ENCODE measurements at places on chromosomes 5 and 9. TPM values are rescaled to one million over a fixed set of nuclear protein-coding genes. Genes with fewer than 3 reads are reported as not detected.

The PCDHA4 gene
- total RNA-seq = not detected

- H3K36me3 ChIP-seq = no peaks in the 10 kb centered on the region
- H3K4me1 ChIP-seq = no peaks in the 10 kb centered on the region
- H3K4me3 ChIP-seq = no peak overlapping the region
- no peaks in the 10 kb centered on the region for H3K27me3 ChIP-seq
- DNase-seq = no peak
These were observed 191.1 kb downstream of the BNC2 start for GRCh38 chr9:16679327-16679821.

DNA sequence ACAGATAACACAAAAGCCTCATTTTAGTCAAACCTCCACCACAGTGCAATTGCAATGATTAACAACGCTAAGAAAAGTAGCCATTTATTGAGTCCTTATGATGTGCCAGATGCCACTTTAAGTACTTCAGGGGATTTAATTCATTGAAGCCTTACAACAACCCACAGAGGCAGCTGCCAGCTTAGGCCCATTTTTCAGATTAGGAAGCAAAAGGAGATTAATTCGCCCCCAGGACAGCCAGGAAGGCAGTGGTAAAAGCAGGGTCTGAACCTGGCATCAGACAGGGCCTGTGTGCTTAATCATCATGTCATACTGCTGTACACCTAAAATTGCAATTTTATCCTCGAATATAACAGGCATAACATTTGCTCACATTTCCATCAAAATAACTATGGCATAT, 23.9 kb downstream of the MED27 start:
- no peak overlapping the region for H3K4me3 ChIP-seq
- no peaks in the 10 kb centered on the region for H3K4me1 ChIP-seq
- H3K36me3 ChIP-seq = peaks cover 4% of the 10 kb centered on the region
- no peak for DNase-seq

- no peak overlapping the region for H3K27ac ChIP-seq
- DNase-seq = no peak
- H3K4me1 ChIP-seq = no peaks in the 10 kb centered on the region
These were observed 904.2 kb upstream of the EDIL3 start for GRCh38 chr5:85288914-85289313.

The TRIM32 gene
- total RNA-seq = 16.0 TPM

The DMRTA1 gene
- total RNA-seq = 0.44 TPM

- no peaks in the 10 kb centered on the region for H3K27me3 ChIP-seq
- H3K36me3 ChIP-seq = no peaks in the 10 kb centered on the region
- H3K27ac ChIP-seq = no peak overlapping the region
- DNase-seq = no peak
- no peak overlapping the region for H3K4me3 ChIP-seq
These were observed 384.5 kb upstream of the CDH6 start for GRCh38 chr5:30808996-30809395.

GRCh38 chr9:116471944-116472506, 215.1 kb upstream of the TRIM32 start:
- no peak for DNase-seq
- H3K36me3 ChIP-seq = no peaks in the 10 kb centered on the region
- peaks cover 25% of the 10 kb centered on the region for H3K4me1 ChIP-seq
- H3K27me3 ChIP-seq = no peaks in the 10 kb centered on the region
- H3K4me3 ChIP-seq = no peak overlapping the region
- H3K27ac ChIP-seq = peak overlapping the region; percentile 68

DNA sequence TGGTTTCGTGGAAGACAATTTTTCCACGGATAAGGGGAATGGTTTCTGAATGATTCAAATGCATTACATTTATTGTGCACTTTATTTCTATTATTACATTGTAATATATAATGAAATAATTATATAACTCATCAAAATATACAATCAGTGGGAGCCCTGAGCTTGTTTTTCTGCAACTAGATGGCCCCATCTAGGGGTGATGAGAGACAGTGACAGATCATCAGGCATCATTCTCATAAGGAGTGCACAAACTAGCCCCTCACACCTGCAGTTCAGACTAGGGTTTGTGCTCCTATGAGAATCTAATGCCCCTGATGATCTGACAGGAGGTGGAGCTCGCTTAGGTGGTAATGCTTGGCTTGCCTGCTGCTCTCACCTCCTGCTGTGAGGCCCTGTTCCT, 6.4 kb downstream of the ISCA1 start:
- DNase-seq = no peak
- H3K27me3 ChIP-seq = no peaks in the 10 kb centered on the region
- H3K4me1 ChIP-seq = no peaks in the 10 kb centered on the region
- H3K36me3 ChIP-seq = peaks cover 28% of the 10 kb centered on the region

The EFCAB9 gene
- total RNA-seq = not detected

GRCh38 chr5:142821034-142821732, 51.0 kb downstream of the ARHGAP26 start:
- H3K27ac ChIP-seq = peak overlapping the region; percentile 65
- H3K36me3 ChIP-seq = no peaks in the 10 kb centered on the region
- peaks cover 85% of the 10 kb centered on the region for H3K4me1 ChIP-seq
- no peaks in the 10 kb centered on the region for H3K27me3 ChIP-seq
- no peak overlapping the region for H3K4me3 ChIP-seq

DNA sequence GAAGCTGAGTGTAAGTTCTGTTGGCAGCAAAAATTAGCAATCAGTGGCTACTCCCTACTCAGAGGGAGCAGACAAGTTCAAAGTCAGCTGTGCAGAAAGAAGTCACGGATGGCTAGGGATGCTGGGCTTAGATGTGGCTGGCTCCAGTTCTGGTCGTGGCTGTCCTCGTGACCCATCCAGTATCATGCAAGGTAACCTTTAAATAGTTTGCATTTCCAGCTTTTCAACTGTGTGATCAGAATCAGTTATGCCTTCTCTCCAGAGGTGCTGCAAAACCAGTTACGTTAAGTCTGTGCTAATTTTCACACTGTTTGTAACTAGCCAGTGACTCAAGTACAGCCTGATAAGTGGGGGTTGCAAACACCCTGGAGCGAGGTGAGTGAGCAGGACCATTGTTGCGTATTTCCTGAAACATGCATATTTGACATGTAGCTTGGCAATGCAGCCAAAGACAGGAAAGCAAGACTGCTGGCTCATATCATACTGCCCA, 302.4 kb downstream of the ATPSCKMT start:
- H3K27me3 ChIP-seq = no peaks in the 10 kb centered on the region
- no peak for DNase-seq

DNA sequence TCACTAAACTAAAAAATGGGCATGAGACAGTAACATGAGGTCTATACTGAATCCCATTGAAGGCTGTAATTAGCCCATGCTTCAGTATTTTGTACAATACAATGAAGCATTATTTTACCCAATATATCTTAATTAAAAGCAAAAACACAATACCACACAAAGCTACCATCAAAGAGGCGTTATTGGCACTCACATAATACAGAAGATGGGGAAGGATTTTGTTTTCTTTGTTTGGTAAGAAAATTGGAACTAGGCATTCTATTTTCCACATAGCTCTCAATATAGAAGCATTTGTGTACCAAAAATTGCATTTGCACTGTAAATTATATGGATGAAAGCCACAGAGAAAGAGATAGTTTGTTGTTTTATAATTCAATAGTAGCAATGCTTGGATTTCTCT, 761.0 kb downstream of the EFNA5 start:
- H3K4me1 ChIP-seq = no peaks in the 10 kb centered on the region
- no peak overlapping the region for H3K27ac ChIP-seq
- no peak for DNase-seq
- H3K4me3 ChIP-seq = no peak overlapping the region
- no peaks in the 10 kb centered on the region for H3K36me3 ChIP-seq
- no peaks in the 10 kb centered on the region for H3K27me3 ChIP-seq

GRCh38 chr5:5793242-5794117, 371.0 kb downstream of the ICE1 start:
- H3K27me3 ChIP-seq = no peaks in the 10 kb centered on the region
- no peaks in the 10 kb centered on the region for H3K36me3 ChIP-seq
- H3K4me3 ChIP-seq = no peak overlapping the region
- no peak overlapping the region for H3K27ac ChIP-seq
- no peaks in the 10 kb centered on the region for H3K4me1 ChIP-seq
- no peak for DNase-seq

DNA sequence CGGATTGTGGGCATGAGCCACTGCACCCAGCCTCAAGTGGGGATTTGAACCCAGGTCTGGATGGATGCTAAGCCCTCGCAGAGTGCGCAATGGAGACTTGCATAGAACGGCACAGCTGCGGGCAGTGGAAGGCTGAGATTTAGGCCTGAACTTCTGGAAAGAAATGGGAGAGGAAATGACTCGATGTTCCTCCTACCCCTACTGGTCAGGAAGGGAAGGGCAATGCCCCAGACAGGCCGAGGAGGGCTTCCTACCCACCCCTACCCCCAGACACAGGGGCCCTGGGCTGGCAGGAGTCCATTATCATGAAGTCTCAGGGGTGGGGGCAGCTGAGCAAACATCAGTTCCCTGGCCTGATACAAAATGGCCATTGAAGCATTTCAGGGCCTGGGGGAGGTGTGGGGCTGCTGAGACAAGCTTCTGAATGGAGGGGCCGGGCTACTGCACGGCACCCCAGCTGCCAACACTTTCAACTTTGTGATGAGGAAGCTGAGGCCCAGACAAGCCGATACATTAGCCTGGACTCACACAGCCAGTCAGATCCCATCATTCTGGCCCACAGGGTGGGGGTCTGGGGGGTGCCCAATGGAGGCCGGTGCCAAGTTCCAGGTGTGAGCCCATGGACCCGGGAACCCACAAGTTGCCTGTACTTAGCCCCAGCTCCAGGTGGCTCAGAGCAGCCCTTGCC, 13.5 kb upstream of the WDR38 start:
- no peak overlapping the region for H3K27ac ChIP-seq
- DNase-seq = no peak
- H3K27me3 ChIP-seq = no peaks in the 10 kb centered on the region

The PCDHGB1 gene
- 10.3 TPM for total RNA-seq

DNA sequence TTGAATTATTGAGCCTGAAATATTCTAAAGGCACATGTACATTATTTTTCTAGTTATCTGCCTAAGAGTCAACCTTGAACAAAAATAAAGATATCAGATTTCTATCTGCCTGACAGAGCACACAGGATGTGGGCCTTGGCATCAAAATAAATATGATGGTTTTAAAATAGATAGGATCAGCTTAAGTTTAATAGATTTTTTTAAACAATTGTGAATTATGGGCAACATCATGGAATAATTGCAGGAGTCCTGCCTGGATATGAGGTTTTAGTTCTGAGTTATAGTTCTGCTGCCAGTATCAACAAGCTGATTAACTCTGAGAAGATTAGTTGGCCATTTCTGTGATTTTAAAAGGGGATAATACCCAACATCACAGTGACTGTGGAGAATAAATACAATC, 107.0 kb upstream of the PCA3 start:
- peaks cover 8% of the 10 kb centered on the region for H3K4me1 ChIP-seq
- DNase-seq = no peak
- H3K36me3 ChIP-seq = no peaks in the 10 kb centered on the region
- no peaks in the 10 kb centered on the region for H3K27me3 ChIP-seq
- H3K4me3 ChIP-seq = no peak overlapping the region

- H3K4me1 ChIP-seq = no peaks in the 10 kb centered on the region
- no peaks in the 10 kb centered on the region for H3K27me3 ChIP-seq
- no peak for DNase-seq
- no peak overlapping the region for H3K27ac ChIP-seq
- H3K36me3 ChIP-seq = no peaks in the 10 kb centered on the region
These were observed 22.4 kb downstream of the GLRA1 start for GRCh38 chr5:151902215-151902614.

DNA sequence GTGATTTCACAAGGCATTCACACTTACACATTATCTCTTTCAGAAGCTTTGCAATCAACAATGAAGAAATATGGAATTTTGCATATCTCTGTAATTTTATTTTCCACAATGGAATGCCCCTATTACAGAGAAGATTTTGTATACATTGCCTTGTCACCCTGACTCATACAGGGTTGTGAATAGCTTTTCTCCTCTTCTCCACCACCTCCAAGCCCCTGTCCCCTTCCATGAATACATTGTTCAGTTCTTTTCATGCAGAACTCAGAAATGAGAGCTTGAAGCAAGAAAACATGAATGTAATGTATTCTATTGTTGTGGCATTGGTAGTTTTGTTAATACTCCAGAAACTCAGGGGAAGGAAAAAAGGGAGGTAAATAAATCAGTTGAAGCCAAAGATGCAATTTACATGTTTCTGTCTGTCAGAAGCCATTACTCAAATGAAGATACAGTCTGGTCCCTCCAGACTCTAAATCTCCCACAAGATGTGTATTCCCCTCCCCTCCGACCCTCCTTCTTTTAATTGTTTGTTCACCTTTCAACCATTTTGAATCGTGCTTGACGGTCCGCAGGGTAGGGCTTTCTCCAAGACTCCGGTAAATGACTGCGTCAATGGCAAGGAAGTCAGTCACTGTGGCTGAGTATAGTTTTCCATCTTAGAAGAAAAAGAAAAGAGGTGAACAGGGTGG, 86.1 kb downstream of the SEMA6A start:
- no peak overlapping the region for H3K27ac ChIP-seq
- DNase-seq = no peak
- H3K27me3 ChIP-seq = no peaks in the 10 kb centered on the region
- H3K4me1 ChIP-seq = peaks cover 15% of the 10 kb centered on the region
- H3K4me3 ChIP-seq = no peak overlapping the region

- H3K27ac ChIP-seq = no peak overlapping the region
- H3K36me3 ChIP-seq = no peaks in the 10 kb centered on the region
- peaks cover 6% of the 10 kb centered on the region for H3K4me1 ChIP-seq
- no peak for DNase-seq
These were observed 107.3 kb downstream of the DOCK2 start for GRCh38 chr5:169744336-169744735.

DNA sequence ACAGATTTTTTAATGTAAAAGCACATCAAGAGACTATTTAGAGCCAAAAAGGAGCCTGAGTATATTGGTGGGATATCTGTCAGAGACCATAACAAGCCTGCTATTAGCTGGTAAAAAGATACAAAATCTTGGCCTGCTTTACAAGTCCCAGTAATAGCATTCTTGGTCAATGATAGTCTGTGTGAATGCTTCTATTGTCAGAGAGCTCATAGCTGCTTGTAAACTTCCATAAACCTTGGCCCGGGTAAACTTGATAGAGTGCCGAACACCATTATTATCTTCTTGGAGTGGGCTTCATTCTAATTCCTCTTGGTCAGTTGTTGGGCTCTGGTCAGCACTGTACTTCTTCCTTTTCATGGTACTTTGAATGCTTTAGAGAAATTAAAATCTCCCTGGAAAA, 64.0 kb downstream of the UBAP1 start:
- H3K4me1 ChIP-seq = peaks cover 12% of the 10 kb centered on the region
- peaks cover 57% of the 10 kb centered on the region for H3K36me3 ChIP-seq
- H3K27ac ChIP-seq = peak overlapping the region; percentile 77
- H3K27me3 ChIP-seq = no peaks in the 10 kb centered on the region
- DNase-seq = no peak

- DNase-seq = no peak
- peaks cover 3% of the 10 kb centered on the region for H3K4me1 ChIP-seq
- H3K27me3 ChIP-seq = no peaks in the 10 kb centered on the region
- no peak overlapping the region for H3K27ac ChIP-seq
These were observed 24.0 kb upstream of the F2RL1 start for GRCh38 chr5:76794871-76795270.

The KIF24 gene
- total RNA-seq = 0.25 TPM

GRCh38 chr5:177455661-177456590, 9.3 kb downstream of the PRR7 start:
- peaks cover 12% of the 10 kb centered on the region for H3K36me3 ChIP-seq
- peak; percentile 95 for DNase-seq
- peaks cover 20% of the 10 kb centered on the region for H3K4me1 ChIP-seq
- H3K27ac ChIP-seq = peak overlapping the region; percentile 60

- H3K27me3 ChIP-seq = no peaks in the 10 kb centered on the region
- no peak overlapping the region for H3K27ac ChIP-seq
- no peaks in the 10 kb centered on the region for H3K36me3 ChIP-seq
- peak; percentile 37 for DNase-seq
- peaks cover 9% of the 10 kb centered on the region for H3K4me1 ChIP-seq
These were observed 561.1 kb downstream of the EBF1 start for GRCh38 chr5:158538506-158539074.

The SPINK13 gene
- total RNA-seq = not detected

Data from heart left ventricle (tissue), 16 donors.